Fibroblast of skin of abdomen (primary cell): ENCODE measurements at places on chromosomes 1 and 21.

- DNase-seq = no peak
Observed at GRCh38 chr1:114558544-114558943, 22.9 kb downstream of the BCAS2 start.

GRCh38 chr1:45493116-45493697 lies 2.2 kb upstream of the TESK2 start:
- peak; percentile 31 for DNase-seq

DNA sequence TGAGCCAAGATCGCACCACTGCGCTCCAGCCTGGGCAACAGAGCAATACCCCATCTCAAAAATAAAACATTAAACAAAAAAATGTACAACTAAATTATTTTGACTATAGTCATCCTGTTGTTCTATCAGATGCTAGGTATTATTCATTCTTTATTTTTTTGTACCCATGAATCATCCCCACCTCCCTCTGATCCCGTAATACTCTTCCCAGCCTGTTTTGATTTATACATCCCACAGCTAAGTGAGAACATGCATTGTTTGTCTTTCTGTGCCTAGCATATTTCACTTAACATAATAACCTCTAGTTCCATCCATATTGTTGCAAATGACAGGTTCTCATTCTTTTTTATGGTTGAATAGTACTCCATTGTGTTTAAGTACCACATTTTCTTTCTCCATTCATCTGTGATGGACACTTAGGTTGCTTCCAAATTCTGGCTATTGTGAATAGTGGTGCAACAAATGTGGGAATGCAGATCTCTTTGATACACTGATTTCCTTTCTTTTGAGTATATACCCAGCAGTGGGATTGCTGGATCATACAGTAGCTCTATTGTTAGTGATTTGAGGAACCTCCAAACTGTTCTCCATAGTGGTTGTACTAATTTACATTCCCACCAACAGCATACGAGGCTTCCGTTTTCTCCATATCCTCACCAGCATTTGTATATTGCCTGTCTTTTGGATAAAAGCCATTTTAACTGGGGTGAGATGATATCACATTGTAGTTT lies 84.4 kb downstream of the MACF1 start:
- DNase-seq = peak; percentile 18

DNA sequence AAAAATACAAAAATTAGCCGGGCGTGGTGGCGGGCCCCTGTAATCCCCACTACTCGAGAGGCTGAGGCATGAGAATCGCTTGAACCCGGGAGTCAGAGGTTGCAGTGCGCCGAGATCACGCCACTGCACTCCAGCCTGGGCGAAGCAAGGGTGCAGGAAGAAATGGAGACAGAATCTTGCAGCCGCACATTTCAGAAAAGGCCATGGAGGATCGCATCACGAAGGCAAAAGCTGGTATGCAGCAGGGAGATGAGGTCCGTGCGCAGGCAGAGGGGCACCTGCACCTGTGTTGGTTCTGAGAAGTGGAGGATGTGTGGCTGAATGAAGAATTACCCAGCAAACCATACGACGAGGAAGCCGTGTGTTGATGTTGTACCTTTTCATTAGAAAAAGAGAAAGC lies 53.0 kb upstream of the ABCG1 start:
- DNase-seq = no peak

- DNase-seq = peak; percentile 47
Observed at GRCh38 chr1:162310337-162310736, 66.3 kb downstream of the SPATA46 start.

DNA sequence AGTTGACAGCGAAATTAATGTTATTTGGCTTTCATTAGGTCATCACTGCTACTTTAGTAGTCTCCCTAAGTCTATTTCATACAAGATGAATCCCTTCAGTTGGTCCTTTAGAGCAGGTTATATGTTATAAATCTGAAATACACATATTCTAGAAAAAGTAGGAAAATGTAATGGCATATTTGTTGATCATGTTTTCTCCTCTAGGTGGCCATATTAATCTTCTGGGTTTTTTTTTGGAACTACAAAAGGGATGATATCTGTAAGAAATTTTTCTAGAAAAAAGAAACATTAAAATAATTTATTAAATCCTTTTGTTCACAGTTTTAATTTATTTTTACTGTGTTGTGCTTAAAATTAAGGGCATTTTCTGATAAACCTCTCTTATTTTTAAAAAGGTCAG lies 87.9 kb downstream of the SYT14 start:
- no peak for DNase-seq

- DNase-seq = no peak
Observed at GRCh38 chr1:67578397-67579020, 106.5 kb upstream of the GADD45A start.

GRCh38 chr1:62364721-62365120 lies 45.5 kb upstream of the KANK4 start:
- no peak for DNase-seq

- DNase-seq = no peak
Observed at GRCh38 chr1:93023281-93023680, 55.8 kb upstream of the MTF2 start.
